Stimulated activated CD4-positive, alpha-beta T cell treated with anti-CD3 and anti-CD28 coated beads, Interleukin-2, amount 100 ng/mL, for 4 hours (primary cell): ENCODE measurements at places on chromosomes 13 and 19.

DNA sequence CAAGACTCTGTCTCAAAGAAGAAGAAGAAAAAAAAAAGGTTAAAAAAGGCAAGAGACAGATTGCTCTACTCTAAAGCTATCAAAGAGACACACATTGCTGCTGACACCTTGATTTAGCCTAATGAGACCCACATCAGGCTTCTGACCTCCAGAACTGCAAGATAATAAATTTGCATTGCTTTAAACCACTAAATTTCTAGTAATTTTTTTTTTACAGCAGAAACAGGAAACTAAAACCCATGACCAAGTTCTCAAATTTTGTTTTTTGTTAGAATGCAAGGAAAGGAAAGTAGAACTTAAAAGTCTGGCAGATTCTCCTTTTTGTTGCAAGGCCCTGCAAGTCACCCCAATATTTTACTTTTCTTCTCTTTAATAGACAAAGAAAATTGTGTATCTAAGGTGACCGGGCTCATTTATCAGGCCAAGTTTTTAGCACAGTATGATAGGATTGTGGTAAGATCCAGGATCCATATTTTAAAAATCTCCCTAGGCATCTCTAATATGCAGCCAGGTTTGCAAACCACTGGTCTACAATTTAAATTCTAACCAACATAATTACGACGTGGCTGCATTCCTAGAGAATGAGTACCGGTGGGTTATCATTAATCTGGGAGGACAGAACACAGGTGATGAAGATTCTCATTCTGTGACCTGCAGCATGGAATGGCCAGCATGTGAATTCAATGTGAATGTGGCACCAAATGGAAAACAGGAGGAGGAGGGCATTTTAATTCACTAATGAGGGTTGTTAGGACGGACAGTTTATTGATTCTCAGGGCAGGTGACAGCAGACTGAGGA lies 56.7 kb upstream of the MED4 start:
- no peak for DNase-seq

- peak; percentile 66 for DNase-seq
Observed at GRCh38 chr19:2775556-2776430, 7.3 kb downstream of the SGTA start.

DNA sequence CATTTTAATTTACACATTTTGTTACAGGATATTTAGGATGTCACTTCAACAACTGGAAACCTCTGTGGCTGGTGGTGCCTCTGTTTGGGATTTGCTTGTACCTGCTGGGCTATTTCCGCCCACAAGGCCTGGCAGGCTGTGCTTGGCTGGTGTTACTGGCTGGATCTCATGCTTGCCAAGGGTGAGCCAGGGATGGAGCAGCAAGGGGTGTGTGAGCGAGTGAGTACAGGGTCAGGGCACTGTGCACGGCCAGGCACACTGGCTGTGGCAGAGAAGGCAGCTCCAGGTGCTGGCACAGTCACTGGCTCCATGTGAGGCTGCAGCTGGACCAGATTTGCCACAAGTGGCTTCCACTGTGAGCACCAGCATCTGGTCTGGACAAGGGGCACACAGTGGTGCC lies 1254.8 kb downstream of the SLITRK5 start:
- no peak for DNase-seq

DNA sequence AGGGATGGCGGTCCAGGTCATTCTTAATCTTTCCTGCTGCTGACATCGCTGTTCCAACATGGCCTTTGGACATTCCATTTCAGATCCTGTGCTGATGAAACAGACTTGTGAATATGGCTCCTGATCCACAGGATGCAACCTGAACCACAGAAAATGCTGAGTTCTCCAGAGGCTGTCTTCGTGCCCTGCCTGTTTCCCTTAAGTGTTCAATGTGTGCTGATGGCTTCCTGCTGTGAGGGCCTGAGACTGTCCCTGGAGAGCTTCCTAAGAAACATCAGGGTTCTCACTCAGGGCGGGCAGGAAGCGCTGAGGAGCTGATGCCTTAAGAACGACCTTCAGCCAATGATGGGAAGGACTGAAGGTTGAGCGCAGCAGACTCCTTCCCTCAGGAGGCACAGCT lies 909.4 kb downstream of the UQCRFS1 start:
- no peak for DNase-seq

GRCh38 chr13:20728579-20729311 lies 25.2 kb downstream of the IL17D start:
- DNase-seq: no peak

DNA sequence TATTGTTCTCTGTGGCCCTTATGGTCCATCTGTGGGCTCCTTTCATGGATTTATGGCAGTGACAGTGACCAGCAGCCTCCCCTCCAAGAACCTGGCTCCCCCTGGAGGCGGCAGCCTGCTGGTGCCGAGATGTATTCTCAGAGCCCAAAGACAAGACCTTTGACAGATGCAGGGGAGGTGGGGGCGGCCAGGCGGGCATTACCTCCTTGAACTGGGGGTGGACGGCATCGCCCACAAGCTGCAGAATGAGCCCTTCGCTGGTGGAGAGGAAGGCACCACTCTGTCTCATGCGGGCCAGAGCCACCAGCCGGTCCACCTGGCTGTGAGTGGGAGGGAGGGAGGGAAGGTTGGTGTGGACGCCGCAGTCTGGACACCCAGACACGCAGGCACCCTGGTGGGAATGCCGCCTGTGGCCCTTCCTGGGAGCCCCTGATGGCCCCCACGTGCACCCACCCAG lies 6.6 kb downstream of the ISOC2 start:
- no peak for DNase-seq

GRCh38 chr13:99374994-99375737 lies 68.0 kb upstream of the GPR183 start:
- no peak for DNase-seq

DNA sequence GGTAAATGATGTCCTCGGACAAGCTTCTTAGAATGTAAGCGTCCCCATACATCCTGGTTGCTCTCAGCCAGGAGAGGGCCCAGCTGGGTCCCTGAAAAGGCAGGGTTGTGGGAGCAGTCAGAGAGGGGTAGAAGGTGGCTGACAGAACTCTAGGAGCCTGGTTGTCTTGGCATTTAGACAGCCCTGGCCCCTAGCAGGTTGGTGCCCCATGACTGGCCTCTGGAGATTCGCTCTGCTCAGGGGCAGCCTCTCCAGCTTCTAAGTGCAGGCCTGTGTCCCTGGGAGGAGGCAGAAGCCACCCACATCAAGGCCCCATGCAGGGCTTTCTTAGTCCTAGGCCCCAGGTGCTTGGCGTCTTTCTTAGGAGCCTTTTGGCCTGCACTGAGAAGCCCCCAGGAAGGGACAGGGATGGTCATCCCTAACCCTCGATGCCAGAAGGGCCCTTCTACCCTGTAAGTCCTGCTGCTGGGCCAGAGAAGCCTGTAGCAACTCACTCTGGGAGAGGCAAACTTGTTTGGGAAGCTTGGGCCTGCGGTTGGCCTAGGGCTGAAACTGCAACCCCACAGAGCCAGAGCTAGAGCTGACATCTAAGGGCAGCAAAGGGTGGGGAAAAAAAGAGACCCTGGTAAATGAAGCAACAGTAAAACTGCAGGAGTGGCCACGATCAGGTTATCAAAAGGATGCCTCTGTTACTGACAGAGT lies 2.8 kb upstream of the CDX2 start:
- DNase-seq: no peak

- DNase-seq: no peak
Observed at GRCh38 chr13:78638216-78638615, 20.7 kb downstream of the OBI1 start.

- DNase-seq: no peak
Observed at GRCh38 chr19:39946532-39946931, 12.1 kb upstream of the FCGBP start.
